Regular cardiac myocyte (primary cell): ENCODE measurements at places on chromosomes 1 and 21. TPM values are rescaled to one million over a fixed set of nuclear protein-coding genes. Genes with fewer than 3 reads are reported as not detected.

NEK2 gene
- total RNA-seq, result 6.8 and 43.3 TPM in 2 replicates

LCE1C gene
- total RNA-seq, result not detected in 2 replicates

EEIG2 gene
- 11.3 and 19.7 TPM in 2 replicates for total RNA-seq

C1orf226 gene
- total RNA-seq, result 0.19 and 0.56 TPM in 2 replicates

CFAP141 gene
- total RNA-seq, result not detected in 2 replicates

AQP10 gene
- total RNA-seq, result 0.19 and 0.56 TPM in 2 replicates

TLR5 gene
- 0.28 and 0.58 TPM in 2 replicates for total RNA-seq

NBPF20 gene
- 1.7 and 2.3 TPM in 2 replicates for total RNA-seq

CFAP107 gene
- total RNA-seq, result not detected in 2 replicates

ZBTB40 gene
- 9.6 and 11.5 TPM in 2 replicates for total RNA-seq

TCEA3 gene
- total RNA-seq, result 2.9 and 10.7 TPM in 2 replicates

SLC6A9 gene
- 2.1 and 4.2 TPM in 2 replicates for total RNA-seq

FBXO2 gene
- 0.19 and 1.4 TPM in 2 replicates for total RNA-seq
